ENCODE measurements at places on chromosomes 1 and 21. TPM values are rescaled to one million over a fixed set of nuclear protein-coding genes. Genes with fewer than 3 reads are reported as not detected.

- DNase-seq: no peak
These were observed 13.4 kb downstream of the LRRC41 start for GRCh38 chr1:46289976-46290375.

DNA sequence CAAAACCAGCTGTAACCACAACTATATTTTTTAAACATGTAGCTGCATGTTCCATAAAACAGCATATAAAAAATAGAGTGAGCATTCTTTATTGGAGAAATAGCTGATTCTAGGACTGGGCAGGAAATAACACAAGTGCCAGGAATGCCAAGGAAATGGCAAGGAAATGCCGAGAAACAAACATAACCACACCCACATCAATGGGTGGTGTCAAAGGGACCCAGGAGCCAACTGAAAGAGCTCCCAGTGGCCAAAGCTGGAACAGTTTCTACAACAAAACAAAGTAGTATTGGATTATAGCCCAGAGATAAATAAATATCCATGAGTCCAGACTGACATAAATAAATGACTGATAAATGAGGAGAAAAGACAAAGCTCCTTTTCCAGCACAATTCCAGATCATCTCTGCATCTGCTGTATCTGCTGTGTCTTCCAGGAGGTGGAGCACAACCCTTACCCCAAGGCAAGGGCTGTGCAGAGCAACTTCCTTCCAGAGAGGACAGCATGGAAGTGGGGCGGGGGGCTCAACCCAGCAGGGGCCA, 28.1 kb downstream of the ADARB1 start:
- no peak for DNase-seq

- peak; percentile 67 for DNase-seq
These were observed 249.2 kb upstream of the TPTE start for GRCh38 chr21:10272216-10272615.

DNA sequence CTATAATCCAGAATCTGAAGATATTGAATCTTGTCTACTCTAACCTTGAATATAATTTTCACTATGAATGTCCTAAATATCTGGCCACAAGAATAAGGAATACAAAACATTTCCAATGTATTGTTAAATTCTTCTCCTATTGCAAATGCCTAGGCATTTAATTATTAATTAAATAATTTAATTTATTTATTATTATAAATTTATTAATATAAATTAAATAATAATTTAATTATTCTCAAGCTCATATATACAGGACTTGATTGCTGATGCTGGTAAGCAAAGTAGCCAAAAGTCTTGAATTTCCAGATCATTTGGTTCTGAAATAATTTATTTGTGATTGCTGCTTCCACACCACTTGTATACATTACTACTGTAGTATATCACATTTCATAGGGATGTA, 71.1 kb downstream of the SAMSN1 start:
- DNase-seq: no peak

DNA sequence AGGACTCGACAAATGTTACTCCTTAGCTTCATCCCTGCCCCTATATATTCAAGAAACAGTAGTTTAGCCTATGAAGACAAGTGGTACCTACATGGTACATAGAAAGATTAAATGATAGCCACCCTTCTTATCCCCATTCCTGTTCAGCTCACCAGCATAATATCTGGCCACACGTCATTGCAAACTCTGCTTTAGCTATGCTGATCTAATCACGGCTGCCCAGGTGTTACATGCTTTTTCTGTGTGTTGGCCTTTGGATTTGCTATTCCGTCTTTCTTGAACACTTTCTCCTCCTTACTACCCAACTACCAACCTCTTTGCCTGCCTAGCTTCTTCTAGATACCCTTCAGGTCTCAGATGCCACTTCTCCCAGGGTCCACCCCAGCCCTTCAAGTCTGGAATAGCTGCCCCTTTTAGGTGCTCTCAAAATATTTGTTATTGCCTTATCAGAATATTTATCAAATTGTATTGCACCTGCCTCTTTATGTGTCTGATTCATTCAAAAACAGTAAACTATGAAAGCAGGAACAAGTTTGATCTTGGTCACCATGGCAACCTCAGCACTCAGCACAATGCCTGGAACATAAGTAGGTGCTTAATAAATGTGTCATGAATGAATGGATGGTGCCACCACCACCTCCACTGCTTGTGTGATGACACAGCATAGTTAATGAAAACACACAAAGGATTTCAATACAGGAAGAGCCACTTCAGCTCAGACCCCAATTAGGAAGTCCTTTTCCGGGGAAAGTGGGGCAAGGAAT, 11.4 kb upstream of the DNASE2B start:
- no peak for DNase-seq

DNA sequence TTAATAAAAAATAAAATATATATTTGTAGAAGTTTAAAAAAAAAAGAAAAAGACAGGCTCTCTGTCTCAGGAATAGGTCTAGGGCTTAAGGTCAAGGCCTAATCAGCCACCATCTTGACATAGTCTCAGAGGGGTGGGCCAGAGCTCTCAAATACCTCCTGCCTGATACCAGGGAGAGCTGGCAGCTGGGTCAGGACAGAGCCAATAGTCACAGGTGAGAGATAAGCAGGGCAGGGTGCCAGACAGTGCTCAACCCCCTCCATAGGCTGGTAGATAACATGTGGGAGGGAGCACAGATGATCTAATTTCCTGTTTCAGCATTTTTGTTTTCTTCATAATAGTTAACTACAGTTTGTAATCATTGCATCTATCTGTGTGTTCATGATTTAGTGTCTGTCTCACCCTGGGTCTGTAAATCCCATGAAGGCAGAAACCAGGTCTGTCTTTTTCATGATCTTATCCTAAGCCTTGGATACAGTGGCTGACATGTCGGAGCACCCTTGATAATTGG, 152.0 kb upstream of the GRIK3 start:
- DNase-seq: no peak

DNA sequence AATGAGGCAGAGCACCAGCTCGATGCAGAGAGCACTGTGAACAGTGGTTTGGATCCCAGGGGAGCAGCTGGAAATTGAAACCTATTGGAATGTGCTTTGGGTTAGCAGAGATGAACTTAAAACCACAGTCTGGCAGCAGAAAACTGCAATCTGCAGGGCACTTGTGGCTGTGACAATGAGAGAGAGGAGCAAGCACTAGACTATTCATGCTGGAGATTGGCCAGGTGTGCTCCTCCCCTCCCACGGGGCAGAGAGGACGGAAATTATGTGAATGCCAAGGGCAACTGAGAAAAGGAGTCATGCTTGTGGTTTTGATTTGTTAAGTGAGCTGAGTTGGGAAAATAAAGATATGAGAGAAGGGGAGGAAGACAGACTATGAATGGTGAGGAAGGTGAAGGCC, 38.1 kb downstream of the HSD3B2 start:
- DNase-seq: no peak

GRCh38 chr1:117795190-117795589, 134.2 kb downstream of the GDAP2 start:
- DNase-seq: no peak

DNA sequence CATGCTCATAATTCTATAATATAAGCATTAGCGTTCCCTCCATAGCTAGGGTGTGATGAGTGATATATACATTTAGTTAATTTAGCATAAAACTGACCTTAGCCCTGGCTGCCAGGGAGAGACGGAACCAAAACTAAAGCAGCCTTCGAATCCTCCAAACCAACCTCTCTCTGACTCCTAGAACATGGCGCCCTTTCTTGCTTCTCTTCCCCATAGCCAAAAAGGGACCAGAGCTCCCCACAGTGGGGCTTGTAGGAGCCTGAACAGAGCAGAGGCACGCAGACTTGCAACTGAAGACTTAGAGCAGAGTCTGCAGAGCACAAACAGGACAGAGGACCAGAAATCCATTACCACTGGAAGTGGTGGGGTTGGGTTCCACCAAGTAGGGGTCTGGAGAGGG, 17.7 kb downstream of the IRF2BP2 start:
- no peak for DNase-seq

The ADGRL4 gene
- total RNA-seq: 3.2 TPM
